NCI-H2029 (cell line): ENCODE measurements at places on chromosomes 7 and 10.

DNA sequence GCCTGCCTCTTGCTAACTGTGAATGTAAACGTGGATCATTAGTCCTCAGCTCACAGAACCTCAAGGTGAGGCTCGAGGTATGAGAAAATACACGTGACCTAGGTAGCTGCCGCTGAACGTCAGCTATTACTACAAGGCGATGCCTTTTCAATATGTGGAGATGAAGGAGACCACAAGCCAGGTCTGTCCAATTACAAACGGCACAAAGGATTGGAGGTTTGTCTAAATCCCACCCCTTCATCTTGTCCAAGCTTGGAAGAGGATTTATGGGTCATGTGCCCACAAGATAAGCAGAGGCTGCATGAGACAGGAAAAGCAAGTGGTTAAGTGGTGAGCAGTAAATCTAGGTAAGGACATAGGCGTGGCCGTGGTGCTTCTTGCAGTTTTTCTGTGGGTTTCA is 3.4 kb downstream of the H2BK1 start:
- no peak for DNase-seq

DNA sequence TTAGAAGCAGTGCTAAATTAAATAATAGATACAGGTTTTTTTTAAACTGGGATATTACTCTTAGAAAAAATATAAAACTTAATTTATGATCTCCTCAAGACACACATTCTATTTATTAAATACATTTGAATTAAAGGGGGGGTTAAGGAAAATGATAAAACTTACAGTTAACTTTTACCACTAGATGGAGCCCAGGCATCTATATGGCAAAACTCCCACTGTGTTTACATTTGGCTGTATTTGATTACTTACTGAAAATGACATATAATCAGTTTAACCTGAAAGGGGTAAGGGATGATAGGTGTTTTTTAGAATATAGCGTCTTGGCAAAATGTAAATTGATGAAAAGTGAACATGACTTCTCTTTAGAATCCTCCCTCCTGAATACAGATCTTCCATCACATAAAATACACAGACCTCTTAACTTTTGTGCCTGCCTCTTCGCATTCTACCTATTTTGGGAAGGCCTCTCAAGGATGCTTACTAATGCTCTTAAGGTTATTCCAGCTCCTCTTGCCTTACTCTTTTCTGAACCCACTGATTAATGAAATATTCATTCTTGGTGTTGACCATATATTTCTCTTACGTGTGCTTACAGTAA is 235.7 kb downstream of the AGMO start:
- no peak for DNase-seq

DNA sequence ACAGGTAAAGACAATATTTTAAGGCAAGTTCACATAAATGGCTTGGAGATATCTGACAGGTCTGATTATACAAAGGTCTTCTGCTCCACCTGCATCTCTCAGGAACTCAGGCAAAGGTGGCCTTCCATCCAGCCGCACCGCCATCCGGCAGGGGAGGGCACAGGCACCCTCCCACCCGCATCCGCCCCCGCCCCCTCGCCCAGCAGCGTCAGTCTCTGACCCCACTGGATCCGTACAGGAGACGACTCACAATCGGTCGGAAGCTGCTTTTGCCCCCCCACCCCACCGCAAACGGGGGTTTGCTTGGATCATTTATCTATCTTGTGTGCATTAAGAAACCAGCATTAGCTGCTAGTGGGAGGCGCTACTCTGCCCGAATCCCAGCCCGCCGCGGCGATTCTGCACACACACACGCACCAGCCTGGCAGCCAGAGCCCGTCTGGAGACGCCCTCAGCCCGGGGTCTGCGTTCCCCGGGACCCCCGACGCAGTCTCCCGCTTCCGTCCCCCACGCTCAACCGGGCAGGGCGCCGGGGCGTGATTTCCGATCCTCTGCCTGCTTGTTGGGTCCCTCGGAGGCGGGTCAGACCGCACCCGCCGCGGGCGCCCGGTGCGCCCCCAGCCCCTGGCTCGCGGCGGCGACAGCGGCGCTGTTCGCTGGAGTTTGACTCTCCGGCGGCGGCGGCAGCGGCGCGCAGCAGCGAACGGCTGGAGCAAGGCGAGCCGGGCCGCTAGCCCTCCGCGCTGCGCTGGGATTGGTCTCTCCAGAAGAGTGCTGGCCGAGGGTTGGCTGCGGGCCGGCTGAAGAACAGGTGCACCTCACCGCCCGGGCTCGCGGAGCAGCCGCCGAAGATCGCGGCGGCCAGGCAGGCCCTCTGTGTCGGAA is 820 bp upstream of the NRG3 start:
- DNase-seq = no peak

DNA sequence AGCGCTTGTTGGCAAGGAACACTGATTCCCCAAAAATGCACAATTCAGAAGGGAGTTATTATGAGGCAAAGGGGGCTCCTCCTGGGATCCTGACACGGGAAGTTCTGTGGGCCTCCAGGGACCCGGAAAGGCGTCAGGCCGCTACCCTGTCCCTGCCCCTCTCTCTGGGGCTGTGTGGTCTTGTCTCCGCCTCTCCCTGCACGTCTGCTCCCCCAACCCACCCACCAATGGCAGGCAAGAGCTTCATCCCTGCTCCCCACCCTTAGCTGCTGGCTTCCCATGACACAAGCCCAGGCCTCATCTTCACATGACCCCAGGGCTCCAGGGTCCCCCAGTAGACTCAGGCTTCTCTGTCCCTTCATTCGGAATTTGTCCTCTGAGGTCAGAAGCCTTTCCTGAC is 31.0 kb upstream of the ADRB1 start:
- DNase-seq = no peak

GRCh38 chr10:6580279-6581029 is 378 bp upstream of the PRKCQ start:
- no peak for DNase-seq

- no peak for DNase-seq
Observed at GRCh38 chr10:123134343-123134914, 1.3 kb upstream of the HMX3 start.

DNA sequence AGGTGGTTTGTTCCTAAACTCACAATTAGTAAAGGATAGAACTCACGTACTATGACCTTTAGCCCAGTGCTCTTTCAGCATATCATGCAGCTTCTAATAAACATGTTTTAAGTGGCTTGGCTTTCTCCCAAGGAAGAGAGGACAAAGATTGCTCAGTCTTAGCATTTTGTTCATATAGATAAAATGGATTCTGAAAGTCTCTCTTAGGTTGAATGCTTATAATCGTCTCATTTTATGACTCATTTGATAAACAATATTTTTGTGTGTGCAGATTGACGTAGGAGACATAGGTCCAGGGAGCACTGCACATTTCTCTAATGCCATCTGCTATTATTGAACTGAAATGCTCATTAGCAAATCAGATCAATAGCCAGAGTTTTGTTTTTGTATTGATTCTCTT is 44.8 kb downstream of the GNAT3 start:
- DNase-seq = no peak

- DNase-seq = no peak
Observed at GRCh38 chr10:90138844-90139243, 437.5 kb downstream of the KIF20B start.

DNA sequence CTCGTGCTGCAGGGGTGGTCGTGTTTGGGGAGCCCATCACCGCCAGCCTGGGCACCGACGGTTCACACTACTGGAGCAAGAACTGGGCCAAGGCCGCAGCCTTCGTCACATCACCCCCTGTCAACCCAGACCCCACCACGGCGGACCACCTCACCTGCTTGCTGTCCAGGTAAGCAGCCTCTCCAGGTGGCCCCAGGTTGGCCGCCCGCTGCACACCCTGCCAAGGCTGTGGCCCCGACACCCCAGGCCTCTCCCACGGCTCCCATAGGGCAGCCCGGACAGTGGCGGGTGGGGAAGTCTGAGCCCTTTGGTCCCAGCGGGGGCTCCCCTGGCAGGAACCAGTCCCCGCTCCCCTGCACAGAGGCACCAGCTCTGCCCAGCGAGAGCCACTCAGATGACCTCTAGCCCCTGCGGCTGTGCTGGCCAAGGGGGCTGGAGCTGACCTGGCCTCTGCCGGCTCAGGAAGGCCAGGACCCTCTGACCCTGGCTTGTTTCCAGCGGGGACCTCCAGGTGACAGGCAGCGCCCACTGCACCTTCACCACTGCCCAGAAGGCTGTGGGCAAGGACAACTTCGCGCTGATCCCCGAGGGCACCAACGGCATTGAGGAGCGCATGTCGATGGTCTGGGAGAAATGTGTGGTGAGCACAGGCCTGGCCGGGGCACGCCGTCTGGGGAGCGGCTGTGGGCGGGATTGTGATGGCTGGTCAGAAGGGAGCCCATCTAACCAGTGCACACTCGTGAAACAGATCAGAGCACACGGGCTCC is 13.8 kb downstream of the DPYSL4 start:
- no peak for DNase-seq

GRCh38 chr10:28558923-28559508 is 26.1 kb downstream of the WAC start:
- DNase-seq = no peak
